ENCODE measurements at places on chromosomes 3 and 15. TPM values are rescaled to one million over a fixed set of nuclear protein-coding genes. Genes with fewer than 3 reads are reported as not detected.

Gene CYB561D2
- 7.9 TPM for total RNA-seq

DNA sequence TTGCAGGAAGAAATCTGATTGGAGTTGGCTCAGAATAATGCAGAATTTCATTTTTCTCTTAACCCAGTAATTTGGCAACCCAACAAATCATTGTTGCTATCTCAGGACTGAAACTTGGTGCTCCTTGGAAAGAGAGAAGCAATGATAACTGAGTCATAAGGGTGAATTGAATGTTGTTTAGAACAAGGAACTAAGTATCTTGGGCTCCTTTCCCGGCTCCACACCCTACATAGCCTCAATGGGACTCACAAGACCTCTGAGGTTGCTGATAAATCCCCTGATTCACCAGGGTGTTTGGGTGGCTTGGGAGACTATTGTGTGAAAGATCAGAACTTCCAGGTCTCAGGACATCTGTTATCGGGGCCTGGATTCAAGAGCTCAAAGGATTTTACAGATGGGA, 7.8 kb upstream of the RAB8B start:
- DNase-seq, result no peak

Gene GOLGA8T
- not detected for total RNA-seq

DNA sequence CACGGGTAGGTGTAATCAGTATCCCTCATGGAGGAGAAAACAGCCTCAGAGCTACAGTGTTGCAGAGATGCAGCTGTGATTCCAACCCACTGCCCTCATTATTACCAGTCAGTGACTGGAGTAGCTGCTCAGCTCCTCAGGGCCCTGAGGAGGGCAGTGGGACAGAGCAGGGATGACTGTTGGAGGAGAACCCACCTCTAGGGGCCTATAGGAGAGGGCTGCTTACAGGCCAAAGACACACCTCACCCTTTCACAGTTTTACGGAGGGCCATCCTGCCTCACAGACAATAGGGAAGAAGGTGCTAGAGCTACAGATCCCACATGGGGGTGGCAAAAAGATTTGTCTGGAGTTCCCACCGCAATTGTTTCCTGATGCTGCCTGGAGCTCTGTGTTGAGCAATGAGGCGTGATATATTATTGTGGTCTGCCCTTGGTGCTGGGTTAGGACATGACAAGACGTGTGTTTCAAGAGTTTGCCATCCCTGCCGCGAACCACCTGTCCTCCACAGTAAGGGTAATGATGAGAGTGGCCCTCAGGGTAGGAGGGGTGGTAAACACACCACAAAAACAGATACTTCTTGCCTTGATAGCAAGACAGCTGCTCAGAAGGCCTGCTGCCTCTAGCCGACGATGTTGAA, 140.5 kb upstream of the TPM1 start:
- DNase-seq, result no peak

GRCh38 chr3:189513281-189514117, 117.7 kb upstream of the TP63 start:
- no peak for DNase-seq

Gene EOMES
- total RNA-seq, result 0.36 TPM

GRCh38 chr3:105866656-105867653, 1.9 kb downstream of the CBLB start:
- DNase-seq, result no peak

DNA sequence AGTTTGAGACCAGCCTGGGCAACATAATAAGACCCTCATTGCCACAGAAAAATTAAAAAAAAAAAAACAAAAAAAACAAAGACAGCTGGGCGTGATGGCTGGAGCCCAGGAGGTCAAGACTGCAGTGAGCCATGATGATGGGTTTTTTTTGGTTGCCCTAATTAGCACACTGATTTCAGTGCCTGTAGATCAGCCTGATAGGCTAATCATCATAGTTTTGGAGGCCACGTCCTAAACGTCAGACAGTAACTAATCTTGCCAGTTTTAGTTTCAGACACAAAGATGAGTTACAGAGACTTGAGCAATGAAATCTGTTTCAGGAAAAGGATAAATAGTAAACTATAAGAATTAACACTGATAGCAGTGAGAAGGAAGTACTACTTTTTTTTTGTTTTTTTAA, 55.4 kb downstream of the LRCH3 start:
- no peak for DNase-seq

DNA sequence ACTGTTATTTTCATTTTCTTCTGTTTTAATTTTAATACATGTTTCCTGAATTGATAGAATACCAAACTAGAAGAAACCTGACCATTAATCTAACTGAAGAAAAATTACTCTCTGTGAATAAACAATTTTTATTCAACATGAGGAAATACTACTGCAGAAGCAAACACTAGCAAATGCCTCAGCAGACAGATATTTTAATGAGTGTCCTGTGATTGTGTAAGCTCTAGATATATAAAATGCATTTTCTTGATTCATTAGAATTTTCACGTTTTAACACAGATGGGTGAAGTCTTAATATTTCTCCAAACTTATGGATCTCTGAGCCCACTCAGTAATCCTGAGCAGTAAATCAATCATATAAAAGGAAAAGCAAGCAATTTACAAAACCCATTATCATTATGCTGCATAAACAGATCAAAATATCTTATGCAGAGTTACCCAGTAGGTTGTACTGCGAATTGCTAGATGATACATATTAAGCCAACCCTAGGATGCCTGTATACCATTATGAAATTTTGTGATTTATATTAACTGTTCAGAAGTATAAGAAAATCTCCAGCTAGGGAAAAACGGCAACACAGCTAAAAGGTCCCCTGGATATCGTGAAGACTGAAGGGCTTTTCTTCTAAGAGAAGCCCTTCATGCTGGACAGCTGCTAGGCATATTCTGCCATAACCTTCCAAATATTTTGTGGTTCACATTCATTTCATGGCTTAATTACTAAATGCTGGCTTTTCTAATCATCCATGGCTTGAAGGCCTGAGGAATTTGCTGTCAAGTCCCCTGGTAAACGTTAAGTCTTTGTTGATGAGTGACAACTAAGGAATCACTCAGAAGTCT, 157.7 kb upstream of the TGFBR2 start:
- no peak for DNase-seq

DNA sequence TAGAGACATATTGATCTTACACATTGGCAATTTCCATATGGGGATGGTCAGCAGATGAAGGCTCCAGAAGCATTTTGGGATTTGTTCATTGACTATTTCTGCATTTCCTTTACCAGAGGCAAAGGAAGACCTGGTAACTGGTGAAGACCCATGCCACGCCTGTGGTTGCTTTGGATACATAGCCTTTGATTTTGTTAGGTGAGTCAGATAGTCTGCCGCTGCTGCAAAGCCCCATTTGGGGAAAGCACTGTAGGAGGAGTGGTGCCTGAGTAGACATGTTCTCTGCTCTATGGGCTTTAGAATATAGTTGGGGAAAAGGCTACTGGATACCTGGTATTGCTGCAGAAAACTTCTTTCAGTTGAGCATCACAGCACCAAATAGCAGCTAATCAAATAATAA, 56.8 kb downstream of the TFG start:
- no peak for DNase-seq

DNA sequence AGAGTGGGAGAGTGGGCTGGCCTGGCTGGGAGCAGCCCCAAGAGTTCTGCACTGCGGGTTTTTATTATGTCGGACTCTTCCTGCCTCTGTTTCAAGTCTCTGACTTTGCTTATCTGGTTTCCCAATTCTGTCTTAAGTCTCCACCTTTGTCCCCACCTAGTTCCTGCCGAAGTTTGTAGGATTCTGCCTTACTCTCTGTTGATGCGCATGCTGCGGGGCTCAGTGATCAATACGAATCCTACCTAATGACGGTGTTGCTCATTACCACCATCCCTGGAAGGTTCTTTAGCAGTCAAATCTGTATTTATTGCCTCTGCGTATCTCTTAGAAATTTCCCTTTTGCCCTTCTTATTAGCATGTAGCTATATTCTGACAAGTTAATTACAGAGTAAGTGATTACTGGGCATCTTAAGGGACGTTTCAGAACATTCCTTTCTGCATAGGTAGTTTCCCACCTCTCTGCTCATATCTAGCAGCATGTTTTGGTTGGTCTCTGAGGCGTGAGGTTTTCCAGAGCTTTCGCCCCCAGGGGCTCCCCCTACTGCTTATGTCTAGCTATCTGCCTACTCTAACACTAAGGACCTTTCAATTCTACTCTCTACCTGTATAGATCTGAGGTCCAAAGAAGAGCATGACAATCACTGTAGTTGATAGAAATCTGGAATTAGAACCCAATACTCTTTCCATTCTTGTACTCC, 236.0 kb upstream of the EIF1B start:
- no peak for DNase-seq

- DNase-seq, result no peak
Observed at GRCh38 chr3:130490241-130490640, 26.7 kb upstream of the COL6A6 start.

Gene PRKAR2A
- total RNA-seq, result 52.8 TPM

Gene MAGI1
- 46.1 TPM for total RNA-seq

Gene CCDC51
- total RNA-seq, result 6.4 TPM

Gene CCRL2
- total RNA-seq, result 3.1 TPM

- DNase-seq, result no peak
Observed at GRCh38 chr3:108528459-108529252, 18.3 kb upstream of the MYH15 start.

Gene IL12A
- not detected for total RNA-seq

Gene B3GNT5
- 10.0 TPM for total RNA-seq

DNA sequence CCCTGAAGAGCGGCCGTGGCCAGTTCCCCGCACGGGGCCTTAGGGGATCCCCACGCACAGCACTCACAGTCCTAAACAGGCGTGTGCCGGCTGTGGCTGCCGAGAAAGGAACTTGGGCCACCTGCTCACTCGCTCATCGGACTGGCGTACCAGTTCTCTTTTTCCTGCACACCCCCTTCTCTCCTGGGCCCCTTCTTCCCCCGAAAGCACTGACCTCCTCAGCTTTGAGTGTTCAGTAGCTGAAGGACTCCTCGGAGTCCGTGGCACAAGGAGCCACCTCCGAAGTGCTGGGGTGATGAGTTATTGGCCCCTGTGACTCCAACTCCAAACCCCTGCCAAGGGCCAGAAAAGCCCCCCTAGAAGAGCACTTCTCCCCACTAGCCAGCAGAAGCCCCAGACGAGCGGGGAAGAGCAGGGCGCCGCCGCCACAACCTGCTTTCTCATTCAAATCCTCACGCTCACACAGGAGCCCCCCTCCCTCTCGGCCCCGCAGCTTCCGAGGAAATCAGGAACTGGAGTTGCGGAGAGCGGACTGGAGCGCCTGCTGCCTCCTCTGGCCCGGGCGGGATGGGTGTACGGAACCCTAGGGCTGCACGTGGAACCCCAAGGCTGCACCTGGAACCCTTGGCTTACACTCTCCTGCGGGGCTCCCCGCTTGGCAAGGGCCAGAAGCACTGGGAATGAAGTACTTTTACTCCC, at the start of gene PLCH1:
Gene PLCH1 (minus strand): TSS at position 446 of the 699 bp plus-strand sequence. CDS start 40,847 bp downstream, outside the sequence.
- peak; percentile 78 for DNase-seq

- DNase-seq, result peak; percentile 98
Observed at GRCh38 chr15:40952901-40953712, at the start of gene CHAC1. CHAC1 (plus strand) TSS chr15:40953471; CDS start chr15:40953584, 113 bp downstream.

GRCh38 chr15:97875025-97875512, 85.4 kb upstream of the ARRDC4 start:
- no peak for DNase-seq

DNA sequence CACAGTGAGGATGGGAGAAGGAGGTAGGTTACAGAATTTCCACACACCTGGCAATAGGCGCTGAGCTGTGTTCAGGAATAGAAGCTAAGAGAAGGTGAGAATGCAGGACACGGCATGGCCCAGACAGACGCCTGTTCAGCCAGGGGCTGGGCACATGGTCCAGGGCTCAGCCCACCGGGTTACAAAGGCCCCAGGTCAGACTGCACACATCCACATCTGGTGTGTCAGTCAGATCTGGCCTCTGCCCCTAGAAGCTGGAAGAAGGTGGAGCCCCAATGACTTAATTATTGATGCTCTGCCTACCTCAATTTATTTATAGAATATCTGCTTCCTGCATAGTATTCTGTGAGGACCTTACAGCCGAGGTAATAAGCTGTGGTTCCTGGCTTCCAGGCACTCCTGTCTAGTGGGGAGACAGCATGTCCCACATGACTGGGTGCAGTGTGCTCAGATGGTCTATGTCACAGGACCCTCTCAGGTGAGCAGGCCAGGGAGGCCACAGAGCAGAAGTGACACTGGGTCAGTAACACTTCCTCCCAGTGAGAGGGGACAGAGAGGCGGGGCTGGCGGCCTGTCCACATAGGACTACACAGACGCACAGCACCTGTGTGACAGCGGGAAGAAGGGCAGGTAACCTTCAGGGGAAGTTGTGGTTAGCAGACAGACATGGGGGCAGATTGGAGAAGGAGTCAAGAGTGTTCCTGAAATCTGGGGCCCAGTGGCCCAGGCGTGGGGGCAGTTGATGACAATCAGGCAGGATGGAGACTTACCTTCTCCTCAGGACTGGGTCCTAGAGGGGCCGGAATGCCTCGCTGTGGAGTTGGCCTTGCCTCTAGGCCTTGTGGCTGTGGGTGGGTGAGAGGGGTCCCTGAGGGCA, 38.6 kb upstream of the PLXNA1 start:
- DNase-seq, result peak; percentile 33

Gene AGBL1
- total RNA-seq, result 0.21 TPM

Gene CSTA
- total RNA-seq, result 3.6 TPM

DNA sequence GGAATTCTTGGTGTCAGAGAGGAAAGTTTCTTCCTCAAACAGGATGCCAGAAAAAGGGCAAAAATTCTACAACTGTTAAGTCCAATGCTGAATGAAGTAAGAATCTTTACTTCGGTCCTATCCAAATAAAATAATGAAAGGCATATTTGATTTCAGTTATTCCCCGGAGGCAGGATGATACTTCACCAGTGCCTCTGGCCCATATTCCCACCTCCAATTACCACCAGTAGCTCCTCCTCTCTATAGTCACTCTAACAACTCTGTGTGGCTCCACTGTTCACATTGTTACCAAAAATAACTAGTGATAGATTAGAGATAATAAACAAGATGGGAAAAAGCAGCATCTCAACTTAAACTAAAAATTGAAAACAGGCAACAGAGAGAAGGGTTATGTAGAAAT, 20.7 kb downstream of the MAP1A start:
- no peak for DNase-seq

GRCh38 chr15:40333922-40334492, 6.7 kb downstream of the CCDC9B start:
- peak; percentile 94 for DNase-seq

Gene IREB2
- 49.4 TPM for total RNA-seq

Gene STAC
- 12.5 TPM for total RNA-seq

DNA sequence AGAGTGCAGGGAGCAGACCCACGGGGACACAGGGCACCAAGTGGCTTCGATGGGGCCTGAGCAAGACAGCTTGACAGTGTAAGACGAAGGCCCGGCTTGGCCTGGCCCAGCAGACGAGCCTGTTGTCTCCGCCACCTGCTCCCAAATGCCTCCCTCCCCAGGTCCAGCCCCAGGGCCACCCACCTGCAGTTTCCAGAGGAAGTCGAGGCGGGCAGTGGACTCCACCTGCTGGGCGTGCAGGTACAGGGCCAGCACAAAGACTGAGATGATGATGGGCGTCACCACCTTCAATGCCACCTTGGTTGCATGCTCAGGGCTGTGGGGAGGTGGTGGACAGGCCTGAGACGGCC, 94.1 kb downstream of the SEC22A start:
- no peak for DNase-seq
